WTC11 (cell line): ENCODE measurements at places on chromosomes 6 and 20.

DNA sequence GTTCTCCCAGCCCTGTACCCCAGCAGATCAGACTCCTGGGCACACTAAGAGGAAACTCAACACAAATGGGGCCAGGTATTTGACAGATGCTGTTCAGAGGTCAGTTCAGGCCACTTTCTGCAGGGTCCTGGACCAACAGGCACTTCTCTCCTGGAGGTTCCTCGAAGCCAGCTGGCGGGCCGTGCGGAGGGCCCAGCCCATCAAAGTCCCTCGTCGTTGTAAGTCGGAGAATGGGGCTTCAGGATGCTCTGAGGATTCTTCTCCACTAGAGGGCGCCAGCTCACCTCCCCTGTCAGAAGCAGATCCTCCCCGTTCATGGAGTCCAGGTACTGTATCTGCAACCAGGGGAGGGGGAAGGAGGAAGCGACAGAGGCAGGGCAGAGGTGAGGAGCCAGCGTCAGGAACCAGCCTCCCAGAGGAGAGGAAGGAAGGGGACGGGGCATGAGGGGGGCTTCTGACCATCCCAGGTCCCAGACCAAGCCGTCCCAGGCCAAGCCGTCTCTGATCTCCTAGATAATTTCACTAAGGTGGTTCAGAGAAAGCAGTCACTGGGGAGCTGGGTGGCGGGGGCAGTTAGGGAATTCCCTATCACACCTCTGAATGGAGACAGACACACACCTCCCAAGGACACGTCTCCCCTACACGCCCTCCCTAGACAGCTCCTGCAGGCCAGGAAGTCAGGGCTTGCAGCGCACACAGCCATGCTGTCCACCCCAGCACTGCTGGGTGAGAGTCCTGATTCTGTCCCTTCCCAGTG is 11.7 kb upstream of the FAM83C start:
- DNase-seq, result peak; percentile 94

DNA sequence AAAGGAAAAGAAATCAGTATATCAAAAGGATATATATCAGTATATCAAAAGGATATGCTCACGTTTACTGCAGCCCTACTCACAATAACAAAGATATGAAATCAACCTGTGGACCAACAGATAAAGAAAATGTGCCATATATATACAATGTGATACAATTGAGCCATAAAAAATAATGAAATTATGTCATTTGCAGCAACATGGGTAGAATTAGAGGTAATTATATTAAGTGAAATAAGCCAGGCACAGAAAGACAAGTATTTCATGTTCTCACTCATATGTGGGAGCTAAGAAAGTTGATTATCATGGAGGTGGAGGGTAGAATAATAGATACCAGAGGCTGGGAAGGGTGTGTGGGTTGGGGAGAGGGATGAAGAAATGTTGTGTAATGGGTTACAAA is 102.9 kb upstream of the MARCKS start:
- DNase-seq, result no peak

- DNase-seq, result no peak
Observed at GRCh38 chr20:56765172-56766073, 136.3 kb downstream of the TFAP2C start.

GRCh38 chr20:63565699-63566335 is 8.2 kb downstream of the HELZ2 start:
- DNase-seq, result no peak

DNA sequence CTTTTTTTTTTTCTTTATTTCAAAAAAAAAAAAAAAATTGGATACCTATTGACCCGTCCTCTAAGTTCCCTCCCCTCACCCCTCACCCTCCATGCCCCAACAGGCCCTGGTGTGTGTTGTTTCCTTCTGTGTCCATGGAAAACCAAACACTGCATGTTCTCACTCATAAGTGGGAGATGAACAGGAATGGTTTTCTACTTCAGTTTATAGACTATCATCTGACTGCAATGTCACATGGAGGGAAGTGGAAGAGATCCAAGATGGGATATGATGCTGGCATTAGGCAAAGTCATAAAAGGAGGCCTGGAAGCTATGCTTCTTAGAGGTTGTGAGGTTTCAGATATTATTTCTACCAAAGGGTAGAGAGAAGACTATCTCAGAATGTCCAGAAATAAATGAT is 237.5 kb downstream of the MAFB start:
- no peak for DNase-seq

- DNase-seq, result no peak
Observed at GRCh38 chr20:34689486-34689885, 12.6 kb upstream of the PIGU start.

DNA sequence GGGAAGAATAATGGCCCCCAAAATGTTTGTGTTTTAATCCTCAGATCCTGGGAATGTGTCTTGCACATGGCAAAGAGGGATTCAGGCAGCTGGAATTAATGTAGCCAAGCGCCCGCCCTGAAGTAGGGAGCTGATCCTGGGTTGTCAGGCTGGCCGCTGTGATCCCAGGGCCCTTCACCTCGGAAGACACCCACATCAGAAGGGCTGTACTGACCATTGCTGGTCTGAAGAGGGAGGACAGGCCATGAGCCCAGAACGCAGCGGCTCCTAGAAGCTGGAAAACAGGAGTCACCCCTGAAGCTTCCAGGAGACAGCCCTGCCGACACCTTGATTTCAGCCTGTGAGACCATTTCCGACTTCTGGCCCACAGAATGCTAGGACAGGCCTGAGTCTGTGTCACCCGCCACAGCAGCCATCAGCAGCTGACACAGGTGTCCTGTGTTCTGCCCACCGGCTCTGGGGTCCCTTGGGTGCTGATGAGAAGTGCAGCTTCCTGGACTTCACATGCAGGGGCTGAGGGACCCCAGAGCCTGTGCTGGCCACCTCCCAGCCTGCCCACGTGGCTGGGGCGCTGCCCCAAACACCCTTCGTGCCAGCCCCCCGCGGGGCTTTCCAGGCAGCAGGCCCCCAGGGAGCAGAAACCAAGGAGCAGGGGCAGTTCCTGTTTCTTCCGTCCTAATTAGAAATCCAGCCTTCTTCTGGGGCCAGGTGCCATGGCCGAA is 86.3 kb downstream of the ERMARD start:
- no peak for DNase-seq

GRCh38 chr20:31602779-31603441 is 2.2 kb upstream of the ID1 start:
- DNase-seq, result no peak

- DNase-seq, result no peak
Observed at GRCh38 chr6:14189074-14189473, 71.5 kb downstream of the CD83 start.

DNA sequence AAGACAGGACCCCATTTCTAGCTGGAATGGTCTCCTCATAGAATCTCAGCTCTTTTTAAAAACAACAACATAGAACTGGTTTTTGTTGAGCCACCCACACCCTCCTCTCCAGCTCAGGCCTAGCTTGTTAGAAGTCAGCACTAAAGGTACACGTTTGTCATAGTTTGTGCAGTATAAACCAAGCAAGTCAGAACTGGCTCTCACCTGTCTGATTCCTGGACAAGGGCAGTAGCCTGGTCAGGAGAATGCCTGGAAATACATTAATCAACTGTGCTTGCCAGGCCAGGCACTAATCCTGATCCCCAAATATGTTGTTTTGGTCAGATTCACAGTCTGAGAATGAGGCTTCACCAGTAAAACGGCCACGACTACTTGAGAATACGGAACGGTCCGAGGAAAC is 296.7 kb downstream of the ZFAND3 start:
- no peak for DNase-seq

DNA sequence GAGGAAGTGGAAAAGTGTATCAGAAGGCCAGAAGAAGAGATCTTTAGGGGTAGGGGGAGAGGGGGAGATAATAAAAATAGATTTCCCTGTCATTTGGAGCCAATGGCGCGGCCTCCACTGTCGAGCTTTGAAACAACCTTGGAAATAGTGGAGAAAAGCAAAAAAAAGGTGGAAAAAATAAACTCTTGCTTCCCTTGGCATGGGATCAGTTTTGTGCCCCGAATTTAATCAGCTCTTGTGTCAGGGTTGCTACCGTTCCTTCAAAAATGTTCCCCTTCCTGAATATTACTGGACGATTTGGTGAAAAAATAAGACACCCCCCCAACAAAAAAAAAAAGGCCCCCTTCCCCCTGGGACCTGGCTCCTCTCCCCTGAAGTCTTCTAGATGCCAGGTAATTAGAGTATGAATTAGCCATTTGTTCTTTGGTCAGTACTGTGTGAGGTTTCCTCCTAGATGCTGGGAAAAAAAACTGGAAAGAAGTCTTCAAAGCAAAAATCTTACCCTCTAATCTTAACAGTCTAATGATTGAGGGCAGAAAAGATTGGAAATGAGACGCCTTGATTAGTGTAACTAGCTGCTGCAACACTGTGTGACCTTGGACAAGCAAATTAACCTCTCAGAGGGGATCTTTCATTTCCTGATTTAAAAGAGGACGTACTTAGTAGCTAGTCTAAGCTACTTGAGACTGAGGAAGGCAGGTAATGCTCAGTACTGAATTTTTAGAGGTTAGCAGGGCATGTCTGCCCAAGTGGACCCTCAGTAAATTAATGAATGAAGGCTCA is 872 bp upstream of the RBM39 start:
- no peak for DNase-seq

- no peak for DNase-seq
Observed at GRCh38 chr20:16556301-16556700, 16.9 kb downstream of the KIF16B start.

- peak; percentile 25 for DNase-seq
Observed at GRCh38 chr6:8229915-8230756, 127.8 kb upstream of the EEF1E1 start.

- DNase-seq, result no peak
Observed at GRCh38 chr6:63883597-63883996, 248.0 kb downstream of the PHF3 start.

DNA sequence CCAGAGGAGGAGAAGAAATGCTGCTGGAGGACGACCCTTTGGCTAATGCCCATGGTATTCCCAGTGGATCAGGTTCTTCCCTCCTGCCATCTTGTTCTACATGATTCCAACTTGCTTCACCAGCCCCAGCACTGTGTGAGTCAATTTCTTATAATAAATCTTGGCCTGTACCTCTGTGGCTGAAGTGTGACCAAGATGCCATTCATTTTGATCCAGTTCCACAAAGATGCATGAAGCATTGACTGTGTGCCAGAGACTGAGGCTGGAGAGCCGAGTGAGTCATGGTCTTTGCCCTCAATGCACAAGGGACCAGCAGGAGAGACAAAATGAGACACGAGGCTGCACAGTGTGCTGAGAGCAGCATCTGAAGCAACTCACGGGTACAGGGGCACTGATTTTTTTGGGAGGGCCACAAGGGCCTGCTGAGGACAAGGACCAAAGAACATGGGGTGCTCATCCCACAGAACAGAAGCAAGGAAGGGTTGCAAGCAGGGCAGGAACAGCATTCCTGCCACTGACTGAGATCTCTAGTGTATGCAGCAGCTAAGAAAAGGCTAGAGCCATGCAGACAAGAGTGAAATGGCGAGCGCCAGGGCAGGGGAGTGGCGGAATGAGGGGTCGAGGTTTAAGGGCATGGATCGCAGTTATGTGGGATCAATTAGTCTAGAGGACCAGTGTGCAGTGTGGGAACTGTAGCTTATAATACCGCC is 207.0 kb downstream of the THBS2 start:
- no peak for DNase-seq

DNA sequence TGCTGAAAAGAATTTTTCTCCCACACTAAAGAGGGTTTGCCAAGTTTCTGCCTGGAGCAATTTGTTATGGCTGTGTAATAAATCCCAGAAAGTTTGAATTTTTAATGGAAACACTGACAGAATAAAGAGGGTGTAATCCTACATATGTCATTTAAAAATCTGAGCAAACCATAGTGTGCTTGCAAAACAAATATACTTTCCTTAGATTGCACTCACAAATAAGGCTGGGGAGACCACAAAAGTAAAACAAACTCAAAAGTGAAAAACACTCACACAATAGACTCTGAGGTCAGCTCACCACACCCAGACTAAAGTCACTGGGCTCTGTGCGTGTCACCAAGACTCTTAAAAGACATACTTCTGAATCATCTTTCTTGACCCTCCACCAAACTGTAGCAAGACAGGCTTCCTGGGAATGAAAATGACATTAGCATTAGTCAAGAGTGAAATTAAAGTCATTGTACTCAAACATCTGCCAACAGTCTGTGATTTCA is 4.8 kb upstream of the ATXN1 start:
- DNase-seq, result no peak

- DNase-seq, result no peak
Observed at GRCh38 chr6:25928562-25929324, 1.7 kb downstream of the SLC17A2 start.

DNA sequence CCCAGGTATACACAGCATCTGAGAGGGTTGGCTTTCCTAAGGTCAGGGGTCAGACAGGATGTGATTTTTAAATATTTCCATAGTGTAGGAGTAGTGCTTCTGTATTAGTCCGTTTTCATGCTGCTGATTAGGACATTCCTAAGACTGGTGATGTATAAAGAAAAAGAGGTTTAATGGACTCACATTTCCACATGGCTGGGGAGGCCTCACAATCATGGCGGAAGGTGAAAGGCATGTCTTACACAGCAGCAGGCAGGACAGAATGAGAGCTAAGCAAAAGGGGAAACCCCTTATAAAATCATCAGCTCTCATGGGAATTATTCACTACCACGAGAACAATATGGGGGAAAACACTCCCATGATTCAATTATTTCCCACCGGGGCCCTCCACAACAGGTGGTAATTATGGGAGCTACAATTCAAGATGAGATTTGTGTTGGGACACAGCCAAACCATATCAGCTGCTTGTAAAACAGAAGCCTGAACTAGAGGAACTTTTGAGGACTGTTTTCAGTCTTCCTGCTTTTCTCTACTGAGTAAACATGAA is 91.0 kb upstream of the MEI4 start:
- no peak for DNase-seq

- no peak for DNase-seq
Observed at GRCh38 chr20:16501301-16501700, 71.9 kb downstream of the KIF16B start.

DNA sequence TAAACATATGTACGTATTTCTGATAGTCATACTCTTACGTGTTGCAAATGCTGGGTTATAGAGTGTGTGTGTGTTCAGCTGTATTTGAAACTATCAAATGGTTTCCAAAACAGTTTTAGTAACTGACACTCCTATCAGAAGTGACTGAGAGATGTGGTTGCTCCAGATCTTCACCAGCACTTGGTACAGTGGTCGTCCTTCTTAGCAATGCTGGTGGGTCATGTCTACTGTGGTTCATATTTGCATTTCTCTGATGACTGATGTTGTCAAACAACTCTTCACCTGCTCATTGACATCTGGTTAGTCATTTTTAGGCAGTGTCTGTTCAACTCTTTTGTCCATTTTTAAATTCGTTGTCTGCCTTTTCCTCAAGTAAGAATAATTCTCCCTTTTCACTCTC is 259.3 kb downstream of the KIF16B start:
- no peak for DNase-seq
